ENCODE measurements at places on chromosomes 5 and 9.
A peak's percentile ranks its signal among the peaks of the same experiment; 100 is the strongest.

DNA sequence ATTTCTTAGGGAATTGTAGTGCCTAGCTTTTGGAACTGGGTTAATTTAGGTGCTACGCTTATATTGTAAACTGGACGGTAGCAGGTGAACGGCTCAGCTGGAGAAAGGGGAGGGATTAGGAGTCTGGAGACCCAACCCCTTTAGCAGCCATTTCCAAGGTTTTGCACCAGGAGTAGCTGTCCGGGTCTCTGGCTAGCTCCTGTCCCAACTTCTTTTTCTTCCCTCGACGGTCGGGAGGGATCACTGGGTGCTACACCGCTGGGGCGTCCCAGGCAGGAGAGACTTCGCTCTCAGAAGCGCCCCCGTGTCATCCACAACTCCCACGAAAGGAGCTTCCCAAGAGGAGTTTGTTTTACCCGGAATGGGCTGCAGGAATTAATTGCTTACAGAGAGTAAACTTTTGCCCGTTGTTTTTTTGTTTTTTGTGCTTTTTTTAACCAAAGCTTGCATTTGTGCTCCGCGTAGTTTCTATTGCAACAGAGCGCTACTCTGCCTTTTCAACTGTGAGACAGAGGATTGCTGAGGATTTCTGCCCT, 1640.9 kb upstream of the C9orf72 start:
- DNase-seq = no peak

DNA sequence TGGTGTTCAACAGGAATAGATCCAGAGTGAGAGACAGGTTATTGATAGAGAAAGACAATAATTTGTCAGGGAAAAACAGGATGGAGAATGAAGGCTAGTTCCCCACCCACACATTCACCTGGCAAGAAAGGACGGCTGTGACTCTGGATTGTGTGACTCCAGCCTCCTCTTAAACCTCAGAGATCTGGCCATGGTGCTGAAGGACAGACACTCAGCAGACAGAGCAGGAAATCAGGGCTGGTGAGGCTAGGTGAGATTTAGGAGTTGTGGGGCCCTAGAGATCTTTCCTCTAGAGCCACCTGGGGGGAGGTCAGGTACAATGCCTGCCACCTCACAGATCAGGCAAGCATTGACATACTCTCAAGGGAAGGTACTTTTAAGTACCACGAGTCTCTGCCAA, 15.2 kb downstream of the OR1B1 start:
- peak; percentile 4 for DNase-seq

GRCh38 chr5:147397616-147398015, 112.3 kb downstream of the DPYSL3 start:
- DNase-seq = no peak

- no peak for DNase-seq
These were observed 970.9 kb downstream of the CDH12 start for GRCh38 chr5:21882074-21882745.

DNA sequence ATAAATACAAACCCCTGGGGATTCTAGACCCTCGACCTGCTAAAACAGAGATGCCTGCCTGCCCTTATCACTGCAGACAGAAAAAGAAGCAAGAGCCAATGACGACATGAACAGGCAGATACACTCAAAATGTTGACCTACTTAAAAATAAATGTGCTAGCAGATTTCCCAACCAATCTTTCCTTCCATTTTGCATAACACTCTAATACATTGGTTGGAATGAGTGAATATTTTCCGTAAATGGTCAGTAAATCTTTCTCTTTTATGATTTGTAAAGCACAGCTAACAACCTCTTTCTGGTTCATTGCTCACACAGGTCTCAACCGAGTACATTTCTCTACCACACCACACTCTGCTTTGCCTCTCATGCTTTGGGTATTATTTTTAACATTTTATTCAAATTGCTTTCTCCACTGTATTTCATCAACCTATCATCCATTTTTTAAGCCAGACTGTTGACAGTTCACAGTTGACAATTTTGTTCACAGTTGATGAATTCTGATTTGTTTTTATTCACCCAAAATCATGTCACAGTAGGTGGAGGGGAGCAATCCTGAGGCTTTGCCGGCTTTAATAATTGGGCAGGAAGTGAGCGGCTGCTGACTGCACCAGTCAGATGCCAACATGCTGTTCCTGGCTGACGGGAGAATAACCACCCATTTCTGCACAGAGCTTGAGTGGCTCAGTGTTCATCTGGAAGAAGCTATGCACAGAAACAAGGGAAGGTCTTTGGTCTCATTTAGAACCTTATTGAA, 426.6 kb downstream of the SPOCK1 start:
- DNase-seq = peak; percentile 23

- DNase-seq = no peak
These were observed 43.3 kb upstream of the ALDOB start for GRCh38 chr9:101478906-101479305.

- no peak for DNase-seq
These were observed 166.4 kb downstream of the PRELID2 start for GRCh38 chr5:145668714-145669113.
